ENCODE measurements at places on chromosomes 7 and 10.

DNA sequence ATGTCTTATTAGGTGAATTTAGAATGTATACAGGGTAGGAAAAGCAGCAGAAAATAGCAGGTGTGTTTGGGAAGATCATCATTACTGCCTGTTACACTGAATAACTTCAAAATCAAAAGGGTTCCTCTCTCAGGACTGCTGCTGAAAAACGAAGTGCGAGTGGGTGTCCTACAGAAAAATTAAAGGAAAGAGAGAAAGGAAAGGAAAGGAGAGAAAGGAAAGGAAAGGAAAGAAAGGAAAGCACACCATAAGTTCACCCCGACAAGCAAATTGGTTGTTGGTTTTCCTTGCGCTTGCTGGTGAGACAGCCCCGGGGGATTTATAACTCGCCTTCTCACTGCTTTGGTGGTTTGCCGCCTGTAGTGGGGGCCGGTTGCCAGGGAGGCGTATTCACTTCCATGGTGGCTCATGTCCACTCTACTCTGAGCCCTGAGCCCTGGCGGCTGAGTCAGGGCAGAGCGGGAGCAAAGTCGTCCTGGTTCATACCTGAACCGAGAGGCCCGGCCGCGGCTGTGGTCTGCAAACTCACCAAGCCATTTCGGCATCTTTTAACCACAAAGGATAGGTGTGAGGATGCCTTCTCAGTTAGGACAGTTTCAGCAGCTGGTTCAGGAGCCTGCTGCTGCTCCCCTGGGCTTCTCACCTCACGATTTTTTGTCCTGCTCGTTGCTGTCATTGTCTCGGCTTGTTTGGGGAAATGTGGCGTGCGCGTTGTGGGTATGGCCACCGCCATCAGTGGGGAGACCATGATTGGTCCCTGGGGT lies 26.1 kb downstream of the INPP5A start:
- no peak for DNase-seq

- DNase-seq = no peak
Observed at GRCh38 chr7:94423863-94424735, 29.4 kb downstream of the COL1A2 start.

DNA sequence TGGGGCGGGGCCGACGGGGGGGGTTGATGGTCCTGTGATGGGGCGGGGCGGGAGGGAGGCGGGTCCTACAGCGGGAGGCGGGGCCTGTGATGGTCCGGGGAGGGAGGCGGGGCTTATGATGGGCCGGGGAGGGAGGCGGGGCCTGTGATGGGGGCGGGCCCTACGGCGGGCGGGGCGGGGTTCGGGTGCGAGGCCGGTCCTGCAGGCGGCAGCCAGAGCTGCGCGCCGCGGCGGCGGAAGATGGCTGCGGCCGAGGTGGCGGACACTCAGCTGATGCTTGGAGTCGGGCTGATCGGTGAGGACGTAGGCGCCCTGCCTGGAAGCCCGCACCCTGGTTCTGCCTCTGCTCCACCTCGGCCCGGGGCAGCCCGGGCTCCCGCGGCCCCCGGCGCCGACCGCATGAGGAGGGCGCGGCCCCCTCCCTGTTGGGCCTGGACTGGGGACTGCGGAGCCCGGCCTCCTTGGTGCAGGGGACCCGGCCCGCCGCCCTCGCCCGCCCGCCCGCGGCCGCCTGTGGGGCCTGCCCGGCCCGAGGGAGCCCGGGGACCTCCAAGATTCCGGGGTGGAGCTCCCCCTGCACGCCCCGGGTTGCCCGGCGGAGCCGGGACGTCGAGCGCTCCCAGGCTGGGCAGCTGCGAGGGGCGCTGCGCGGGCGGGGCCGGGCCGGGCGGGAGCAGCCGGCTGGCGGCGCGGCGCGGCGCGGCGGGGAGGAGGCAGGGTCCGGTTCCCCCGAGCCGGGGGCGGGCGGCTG lies at the start of gene DENND10:
DENND10 (plus strand) TSS at position 211 of the 751 bp plus-strand sequence; CDS start at position 241, 30 bp downstream.
- DNase-seq = peak; percentile 59

DNA sequence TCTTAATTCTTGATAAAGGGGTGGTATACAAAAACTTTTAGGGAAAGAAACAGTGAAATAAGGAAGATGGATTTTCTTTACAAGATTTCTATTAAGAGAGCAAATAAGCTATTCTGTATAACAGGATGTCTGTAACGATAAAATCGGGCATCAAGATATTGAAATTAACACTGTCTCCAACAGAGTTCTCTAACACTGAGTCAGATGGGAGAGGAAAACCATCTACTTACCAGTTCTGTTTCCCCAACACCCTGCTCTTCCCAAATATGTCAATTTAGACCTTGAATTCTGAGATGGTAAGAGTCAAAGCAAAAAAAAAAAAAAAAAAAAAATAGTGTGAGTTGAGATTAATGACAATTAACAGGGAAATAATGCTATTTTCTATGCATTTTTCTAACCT lies 23.0 kb downstream of the SMURF1 start:
- no peak for DNase-seq

DNA sequence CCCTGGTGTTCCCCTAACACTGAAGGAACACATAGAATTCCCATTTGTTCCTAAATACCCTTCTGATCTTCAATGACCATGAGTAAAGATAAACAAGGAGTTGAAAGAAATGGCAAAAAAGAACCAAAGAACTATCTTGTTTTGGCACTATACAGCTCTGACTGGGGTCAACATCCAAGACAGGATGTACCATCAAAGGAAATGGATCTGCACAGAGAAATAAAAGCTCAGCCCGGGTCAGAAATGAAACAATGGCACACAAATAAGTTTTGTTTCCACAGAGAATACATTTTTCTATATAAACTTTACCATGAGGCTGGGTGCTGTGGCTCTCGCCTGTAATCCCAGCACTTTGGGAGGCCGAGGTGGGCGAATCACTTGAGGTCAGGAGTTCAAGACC lies 18.0 kb upstream of the USP54 start:
- DNase-seq = no peak

DNA sequence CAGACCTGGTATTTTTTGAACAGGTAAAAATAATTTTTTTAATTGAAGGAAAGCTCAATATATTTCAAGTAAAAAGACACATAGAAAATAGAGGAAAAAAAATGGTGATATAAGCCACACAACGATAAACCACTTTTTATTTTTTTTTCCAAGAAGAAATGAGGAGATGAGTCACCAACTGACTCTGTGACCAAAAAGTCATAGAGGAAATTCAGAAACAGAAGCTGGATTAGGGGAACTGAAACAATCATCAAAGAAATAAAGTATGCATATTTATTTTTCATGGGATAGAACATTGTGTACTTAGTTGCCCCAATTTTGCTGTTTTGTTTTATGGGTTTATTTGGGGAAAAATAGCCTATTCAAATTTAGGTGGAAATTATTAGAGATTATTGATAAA lies 176.8 kb upstream of the AGR3 start:
- DNase-seq = no peak

DNA sequence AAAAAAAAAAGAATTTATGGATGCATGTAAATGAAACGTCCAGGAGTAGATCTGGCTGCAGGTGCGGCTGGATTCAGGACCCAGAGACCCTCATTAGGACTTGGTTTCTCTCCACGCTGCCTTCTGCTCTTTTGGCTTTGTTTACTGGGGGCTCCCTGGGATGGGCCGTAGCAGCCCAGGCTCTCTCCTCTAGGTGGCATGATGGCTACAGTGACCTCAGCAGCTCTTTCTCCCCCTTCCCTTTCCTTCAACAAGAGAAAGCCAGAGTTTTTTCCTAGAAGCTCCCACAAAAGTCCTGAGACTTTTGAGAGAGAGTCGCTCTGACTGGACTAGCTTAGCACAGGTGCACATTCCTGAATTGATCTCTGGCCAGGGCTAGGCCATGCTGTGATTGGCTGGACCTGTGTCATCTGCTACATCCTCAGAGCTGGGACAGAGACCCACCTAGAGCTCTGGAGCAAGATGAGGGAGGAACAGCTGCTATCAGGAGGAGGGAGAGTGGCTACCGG lies 67.8 kb upstream of the PDCD4 start:
- DNase-seq = no peak

DNA sequence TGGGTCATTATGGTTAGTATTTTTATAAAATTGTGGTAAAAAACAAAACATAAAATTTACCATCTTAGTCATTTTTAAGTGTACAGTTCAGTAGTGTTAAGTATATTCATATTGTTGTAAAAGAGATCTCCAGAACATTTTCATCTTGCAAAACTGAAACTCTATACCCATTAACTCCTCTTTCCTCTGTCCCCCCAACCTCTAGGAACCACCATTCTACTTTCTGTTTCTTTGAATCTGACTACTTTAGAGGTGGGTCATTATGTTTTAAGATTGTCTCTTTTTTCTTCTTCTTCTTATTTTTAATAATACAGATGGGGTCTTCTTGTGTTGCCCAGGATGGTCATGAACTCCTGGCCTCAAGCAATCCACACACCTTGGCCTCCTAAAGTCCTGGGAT lies 84.1 kb downstream of the DOCK4 start:
- no peak for DNase-seq

DNA sequence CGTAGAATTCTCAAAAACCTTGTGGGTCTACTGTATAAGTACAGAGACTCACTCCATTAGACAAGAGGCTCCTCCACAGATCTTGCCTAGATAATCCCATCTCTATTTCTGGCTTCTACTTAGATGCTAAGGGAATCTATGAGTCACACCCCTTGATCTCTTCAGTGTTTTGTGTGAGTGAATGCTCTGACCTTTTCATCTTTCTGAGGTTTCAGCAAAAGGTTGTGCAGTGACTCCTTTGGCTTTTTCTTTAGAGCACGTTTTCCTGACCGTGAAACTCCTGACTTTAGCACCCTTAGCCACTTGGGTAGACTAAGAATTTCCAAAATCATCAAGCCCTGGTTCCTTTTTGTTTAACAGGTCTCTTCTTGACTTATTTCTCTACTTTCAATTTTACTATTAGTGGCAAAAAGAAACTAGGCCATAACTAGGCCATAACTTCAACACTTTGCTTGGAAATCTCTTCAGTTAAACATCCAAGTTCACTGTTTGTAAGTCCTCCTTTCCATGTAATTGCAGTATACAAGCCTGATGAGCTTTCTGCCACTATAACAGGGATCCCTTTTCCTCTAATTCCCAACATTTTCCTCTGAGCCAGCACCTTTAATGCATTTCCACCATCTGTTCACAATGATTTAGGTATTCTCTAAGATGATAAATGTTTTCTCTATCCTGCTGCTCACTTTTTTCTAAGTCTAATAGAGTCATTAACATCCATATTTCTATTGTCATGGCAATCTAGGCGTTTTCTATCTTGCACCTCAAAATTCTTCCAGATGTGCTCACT lies 19.4 kb downstream of the COPG2 start:
- DNase-seq = no peak

- no peak for DNase-seq
Observed at GRCh38 chr7:158244430-158244829, 343.2 kb downstream of the PTPRN2 start.

DNA sequence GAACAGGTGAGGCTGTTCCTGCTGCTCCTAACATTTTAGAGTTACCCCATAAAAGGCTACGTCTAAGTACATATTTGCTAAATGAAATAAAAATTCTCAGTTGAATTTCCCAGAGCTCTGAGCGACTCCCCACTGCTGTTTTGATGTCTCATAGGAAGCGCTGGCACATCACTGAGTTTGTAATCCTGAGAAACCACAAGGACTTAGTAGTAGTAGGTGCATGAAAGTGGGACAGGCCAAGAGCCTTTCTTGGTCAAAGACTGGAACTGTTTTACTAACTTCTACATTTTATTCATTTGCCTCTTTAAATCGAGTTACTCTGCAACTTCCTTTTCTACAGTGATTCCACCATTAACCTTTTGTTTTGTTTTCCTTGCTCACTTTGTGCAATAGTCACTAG lies 85.9 kb downstream of the XPNPEP1 start:
- DNase-seq = no peak

DNA sequence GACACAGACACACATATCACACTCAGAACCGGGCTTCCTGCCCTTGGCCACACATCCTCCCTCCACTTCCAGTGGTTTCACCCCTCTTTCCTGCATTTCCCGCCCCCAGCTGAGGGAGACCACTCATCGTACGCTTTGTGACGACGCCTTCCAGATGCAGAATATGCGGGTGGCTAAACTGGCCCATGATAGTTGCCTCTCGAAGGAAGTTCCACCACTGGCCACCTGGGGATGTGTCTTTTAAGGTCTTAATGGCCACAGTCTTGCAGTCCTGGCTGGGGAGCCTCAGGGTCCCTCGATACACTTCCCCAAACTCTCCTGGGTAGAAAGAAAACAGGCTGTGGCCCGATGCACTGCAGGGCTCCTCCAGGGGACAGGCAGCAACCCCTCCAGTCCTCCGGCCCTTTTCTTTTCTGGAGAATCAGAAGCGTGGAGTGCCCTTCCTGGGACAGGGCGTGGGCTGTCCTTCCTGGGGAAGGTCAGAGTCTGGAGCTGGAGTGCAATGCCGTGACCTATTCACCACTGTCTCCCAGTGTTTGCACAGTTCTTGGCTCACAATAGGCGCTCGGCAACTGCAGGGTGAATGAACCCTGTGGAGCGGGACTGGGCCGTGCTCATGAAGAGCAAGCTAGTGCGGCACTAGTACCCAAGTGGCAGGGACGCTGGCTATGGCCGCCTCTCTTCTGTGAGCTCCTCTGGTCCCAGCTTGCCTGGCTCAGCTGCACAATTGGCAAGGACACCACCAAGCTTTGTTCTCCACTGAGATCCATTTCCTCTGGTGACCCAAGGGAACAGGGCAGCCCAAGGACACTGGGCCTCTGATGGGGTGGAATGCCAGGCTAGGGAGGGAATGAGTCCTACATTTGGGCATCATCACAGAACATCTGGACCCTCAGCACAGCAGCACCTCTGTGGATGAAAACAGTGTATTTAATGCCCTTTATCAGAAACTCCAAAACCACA lies 13.2 kb downstream of the EPHA1 start:
- DNase-seq = no peak
